ENCODE measurements at places on chromosomes 6 and 20.

DNA sequence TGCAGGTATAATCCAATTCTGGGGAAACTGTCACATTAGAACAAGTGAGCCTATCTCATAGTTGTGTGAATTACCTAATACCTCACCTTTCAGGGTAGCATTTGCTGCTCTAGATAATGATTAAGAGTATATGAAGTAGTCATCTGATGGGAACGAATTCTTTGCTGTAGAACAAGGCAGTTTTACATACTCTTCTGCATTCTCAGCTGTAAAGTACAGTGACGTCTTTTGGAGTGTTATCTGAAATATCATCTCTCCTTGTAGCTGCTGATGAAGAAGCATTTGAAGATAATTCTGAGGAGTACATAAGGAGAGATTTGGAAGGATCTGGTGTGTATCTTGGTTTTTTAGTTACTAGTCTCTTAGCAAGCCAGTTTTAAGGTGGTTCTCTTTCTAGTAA, 28.4 kb downstream of the CSE1L start:
- DNase-seq: no peak

GRCh38 chr6:152981989-152982903, 595 bp downstream of the FBXO5 start:
- no peak for DNase-seq

DNA sequence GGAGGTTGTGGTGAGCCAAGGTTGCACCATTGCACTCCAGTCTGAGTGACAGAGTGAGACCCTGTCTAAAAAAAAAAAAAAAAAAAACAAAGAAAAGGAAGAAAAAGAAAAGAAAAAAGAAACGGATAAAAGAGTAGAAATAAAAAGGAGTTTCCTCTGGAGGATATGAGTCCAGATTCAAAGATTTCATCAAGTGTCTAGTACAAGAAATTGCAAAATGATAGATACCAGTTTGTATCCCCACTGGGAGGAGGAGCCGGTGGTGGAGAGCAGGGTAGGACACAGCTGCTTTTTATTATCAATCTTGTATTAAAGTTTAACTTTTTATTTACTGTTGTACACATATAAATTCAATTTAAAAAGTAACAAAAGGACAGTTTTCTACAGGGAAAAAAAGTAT, 113.9 kb downstream of the BMP7 start:
- DNase-seq: no peak

GRCh38 chr20:57570145-57570850, 9.4 kb downstream of the PCK1 start:
- no peak for DNase-seq

- no peak for DNase-seq
Observed at GRCh38 chr20:24960302-24960801, 11.3 kb downstream of the CST7 start.

- peak; percentile 9 for DNase-seq
Observed at GRCh38 chr20:31476643-31477215, 1.6 kb downstream of the REM1 start.

GRCh38 chr6:89433252-89434149, 549 bp downstream of the ANKRD6 start:
- DNase-seq: no peak

DNA sequence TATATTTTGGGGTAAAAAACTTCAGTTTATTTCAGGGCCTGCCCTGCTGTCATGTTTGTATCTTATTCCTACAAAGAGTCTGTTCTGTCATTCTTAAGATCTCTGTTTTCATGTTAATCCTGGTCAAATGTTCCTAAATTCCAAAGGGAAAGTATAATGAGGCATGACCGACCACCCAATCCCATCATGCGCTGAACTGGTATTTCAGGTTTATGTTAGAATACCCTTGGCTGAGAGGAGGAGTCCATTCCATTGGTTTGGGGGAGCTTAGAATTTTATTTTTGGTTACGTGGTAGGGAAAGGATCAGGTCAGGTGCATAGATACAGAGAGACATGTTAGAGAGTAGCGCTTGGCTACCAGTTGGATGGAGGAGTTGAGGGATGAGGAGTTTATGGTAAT, 25.7 kb downstream of the CFAP61 start:
- no peak for DNase-seq

DNA sequence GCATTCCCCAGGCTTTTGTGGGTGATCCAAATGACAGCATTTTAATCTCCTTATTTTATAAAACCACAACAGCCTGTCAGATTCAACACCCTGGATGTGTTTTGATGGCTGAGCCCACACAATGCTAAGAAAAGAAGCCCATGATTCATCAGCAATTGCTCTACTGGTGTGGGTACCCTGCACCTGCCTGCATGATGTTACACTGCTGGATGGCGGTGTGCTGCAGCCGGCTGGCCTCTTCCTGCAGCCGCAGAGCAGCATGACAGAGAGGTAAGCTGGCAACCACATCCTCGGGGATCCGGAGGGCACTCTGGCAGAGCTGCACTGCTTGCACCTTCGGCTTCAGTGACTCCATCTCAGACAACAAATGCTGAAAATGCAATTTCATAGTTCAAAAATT, 327.5 kb downstream of the SYNE1 start:
- DNase-seq: no peak

GRCh38 chr6:165042912-165043311, 266.5 kb downstream of the C6orf118 start:
- DNase-seq: no peak

DNA sequence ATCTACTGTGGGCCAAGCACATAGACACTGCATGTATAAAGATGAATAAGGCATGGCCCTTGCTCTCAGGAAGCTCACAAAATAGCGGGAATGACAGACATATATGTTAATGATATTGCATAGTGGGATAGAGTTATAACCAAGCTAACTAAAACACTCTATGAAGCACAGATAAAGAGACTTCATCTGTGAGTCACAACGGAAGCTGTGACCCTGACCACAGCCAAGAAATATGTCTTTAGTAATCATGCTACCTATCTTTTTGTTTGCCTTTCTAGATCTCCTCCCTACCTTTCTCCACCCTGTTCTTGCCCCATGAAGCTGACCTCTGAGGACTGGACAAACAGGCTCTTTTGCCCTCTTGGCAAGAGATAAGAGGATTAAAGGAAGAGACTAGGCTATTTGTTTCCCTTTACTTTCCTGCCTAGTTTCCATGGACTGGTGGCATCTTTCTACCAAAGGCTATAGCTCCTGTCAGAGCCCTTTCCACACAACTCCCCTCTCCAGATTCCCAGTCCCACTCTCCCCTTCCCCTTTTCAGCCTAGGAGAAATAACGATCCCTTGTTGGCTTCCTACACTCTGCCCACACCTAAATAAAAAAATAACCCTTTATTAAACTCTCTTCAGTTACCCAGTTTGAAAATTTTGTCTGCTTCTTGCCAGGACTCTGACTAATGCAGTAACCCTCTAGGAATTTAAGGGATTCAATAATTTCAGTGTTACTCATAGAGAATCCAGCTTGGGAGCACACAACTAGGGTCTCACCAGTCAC, 504.9 kb upstream of the MARCKS start:
- peak; percentile 91 for DNase-seq

GRCh38 chr20:34558320-34559218, at the start of gene MAP1LC3A:
Gene MAP1LC3A, plus strand, starts transcription at chr20:34558718. Its CDS starts 151 bp downstream, at chr20:34558869.
- peak; percentile 98 for DNase-seq

DNA sequence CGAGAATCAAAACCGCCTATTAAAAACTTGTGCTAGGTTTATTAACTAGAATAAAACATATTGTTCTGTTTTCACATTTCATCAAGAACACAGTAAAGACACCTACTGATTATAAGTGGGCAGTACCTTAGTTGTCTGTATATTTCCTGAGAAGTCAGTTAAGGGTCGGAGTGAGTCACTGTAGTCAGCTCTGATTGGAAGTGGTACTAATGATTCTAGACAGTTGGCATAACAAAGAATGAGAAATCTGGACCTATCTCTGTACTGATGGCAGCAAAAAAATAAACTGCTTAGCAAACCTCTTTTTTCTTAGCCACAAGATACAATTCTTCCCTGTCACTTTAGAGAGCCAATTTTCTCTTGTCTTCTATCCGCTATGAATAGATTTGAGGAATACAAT, 387.3 kb upstream of the ADGRB3 start:
- DNase-seq: no peak

DNA sequence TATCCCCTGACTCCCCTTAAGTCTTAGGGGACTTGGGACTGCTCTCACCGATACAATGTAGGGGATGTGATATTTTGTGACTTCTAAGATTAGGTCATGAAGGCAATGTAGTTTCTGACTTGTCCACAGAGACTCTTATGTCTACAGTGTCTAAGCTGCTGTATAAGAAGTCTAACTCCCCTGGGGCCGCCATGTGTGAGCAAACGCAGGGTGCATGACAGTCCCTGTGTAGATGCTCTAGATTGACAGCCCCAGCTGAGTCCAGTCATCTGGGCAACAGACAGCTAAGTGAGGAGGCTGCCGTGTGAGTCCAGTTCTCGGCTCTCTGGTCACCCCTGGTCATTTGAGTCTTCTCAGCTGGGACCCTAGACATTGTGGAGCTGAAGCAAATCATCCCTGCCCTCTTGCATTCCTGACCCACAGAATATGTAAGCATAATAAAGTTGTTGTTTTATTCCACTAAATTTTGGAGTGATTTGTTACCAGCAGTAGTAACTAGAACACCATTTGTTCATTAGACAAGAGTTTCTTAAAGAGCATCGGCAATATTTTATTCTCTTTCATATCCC, 743.3 kb upstream of the CHD6 start:
- no peak for DNase-seq

- no peak for DNase-seq
Observed at GRCh38 chr6:41194386-41194785, 6.6 kb downstream of the TREML2 start.

- no peak for DNase-seq
Observed at GRCh38 chr20:21640556-21640955, 64.9 kb upstream of the PAX1 start.

DNA sequence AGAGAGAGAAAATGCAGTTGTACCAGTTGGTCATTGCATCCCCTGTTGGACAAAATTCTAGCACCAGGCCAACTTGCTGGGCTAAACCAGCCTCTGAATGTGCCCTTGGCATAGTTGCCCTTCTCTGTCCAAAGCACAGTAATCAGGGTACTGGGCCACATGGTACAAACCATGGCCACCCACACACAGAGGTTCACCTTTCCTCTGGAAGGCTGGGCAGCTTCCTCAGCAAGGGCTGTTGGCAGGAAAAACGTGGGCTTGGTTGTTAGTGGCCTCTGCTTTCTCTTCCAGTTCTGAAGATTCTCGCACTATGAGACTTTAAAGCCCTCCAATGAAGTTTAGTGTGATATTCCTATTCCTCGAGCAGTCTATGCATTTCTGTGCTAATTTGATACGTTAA, 706 bp downstream of the DDO start:
- no peak for DNase-seq

DNA sequence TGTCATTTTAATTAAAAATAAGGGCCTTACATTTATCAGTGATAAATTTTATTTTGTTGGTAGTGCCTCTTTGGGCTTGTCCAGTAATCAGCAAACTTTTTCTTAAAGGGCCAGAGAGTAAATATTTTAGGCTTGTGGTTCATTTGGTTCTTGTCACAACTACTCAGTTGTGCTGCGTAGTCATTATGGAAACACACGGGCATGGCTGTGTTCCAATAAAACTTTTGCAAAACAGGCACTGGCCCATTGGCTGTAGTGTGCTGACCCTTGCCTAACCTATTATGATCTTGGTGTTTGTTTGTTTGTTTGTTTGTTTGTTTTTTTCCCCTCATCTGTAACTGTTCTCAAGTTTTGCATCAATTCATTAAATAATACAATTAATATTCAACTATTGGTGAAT, 19.4 kb downstream of the TBPL1 start:
- no peak for DNase-seq

DNA sequence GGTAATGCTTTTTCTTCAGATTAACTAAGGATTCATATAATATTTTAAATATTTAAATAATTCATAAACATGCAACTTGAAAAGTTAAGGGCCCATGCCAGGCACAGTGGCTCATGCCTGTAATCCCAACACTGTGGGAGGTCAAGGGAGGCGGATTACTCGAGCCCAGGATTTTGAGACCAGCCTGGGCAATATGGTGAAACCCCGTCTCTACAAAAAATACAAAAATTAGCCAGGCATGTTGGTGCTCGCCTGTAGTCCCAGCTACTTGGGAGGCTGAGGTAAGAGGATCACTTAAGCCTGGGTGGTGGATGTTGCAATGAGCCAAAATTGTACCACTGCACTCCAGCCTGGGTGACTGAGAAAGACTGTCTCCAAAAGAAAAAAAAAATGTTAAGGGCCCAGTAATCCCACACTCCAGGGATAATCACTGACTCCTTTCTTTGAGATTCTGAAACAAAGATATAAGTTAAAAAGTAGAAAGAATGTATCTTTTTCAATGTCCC, 7.9 kb upstream of the RIN2 start:
- peak; percentile 43 for DNase-seq

- DNase-seq: no peak
Observed at GRCh38 chr6:24451581-24452388, 37.6 kb downstream of the GPLD1 start.

DNA sequence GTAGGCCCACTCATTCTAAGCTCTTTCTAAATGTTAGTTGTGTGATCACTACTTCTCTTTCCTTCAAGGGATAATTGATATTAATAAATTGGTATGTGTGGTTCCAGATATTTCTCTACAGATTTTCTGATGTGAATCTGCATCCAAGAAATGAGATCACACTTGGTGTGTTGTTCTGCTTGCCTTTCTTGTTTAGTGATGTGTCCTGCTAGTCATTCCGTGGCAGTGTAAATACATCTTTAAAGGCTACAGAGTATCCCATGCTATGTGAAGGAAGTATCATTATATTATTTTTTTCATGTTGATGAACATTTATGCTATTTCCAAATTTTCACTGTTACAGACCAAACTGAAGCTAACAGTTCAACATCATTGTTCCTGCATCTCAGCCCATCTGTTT, 13.2 kb downstream of the CDH26 start:
- no peak for DNase-seq

DNA sequence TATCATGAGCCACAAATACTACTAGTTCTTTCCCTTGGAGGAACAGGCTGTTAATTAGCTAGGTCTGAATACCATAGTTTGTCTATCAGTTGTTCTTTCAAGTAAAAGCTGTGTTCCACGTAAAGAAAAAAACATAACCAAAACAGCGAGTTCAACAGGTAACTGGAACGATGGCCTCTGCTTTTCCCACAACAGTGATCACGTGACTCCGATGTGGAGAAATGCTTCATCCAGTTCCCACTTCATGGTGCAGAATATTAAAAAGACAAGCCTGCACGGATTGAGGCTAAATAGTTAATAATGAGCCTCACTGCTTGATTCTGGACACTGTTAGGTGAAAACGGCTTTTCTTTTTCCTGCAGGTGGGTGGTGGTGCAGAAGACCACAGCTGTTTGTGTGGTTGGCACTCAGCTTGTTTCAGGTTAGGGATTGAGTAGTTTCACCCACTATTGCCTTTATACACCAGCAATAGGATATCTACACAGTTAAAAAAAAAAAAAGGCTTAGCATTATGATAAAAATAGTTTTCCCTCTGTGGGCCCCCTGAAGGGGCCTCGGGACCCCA, 88.1 kb downstream of the DACT2 start:
- no peak for DNase-seq

- DNase-seq: peak; percentile 99
Observed at GRCh38 chr20:47464380-47465101, 37.1 kb upstream of the NCOA3 start.

Measured in fibroblast of skin of scalp (primary cell).